ENCODE measurements at places on chromosomes 7 and 10. TPM values are rescaled to one million over a fixed set of nuclear protein-coding genes. Genes with fewer than 3 reads are reported as not detected.
A peak's percentile ranks its signal among the peaks of the same experiment; 100 is the strongest.

- peak; percentile 47 for DNase-seq
These were observed 156.5 kb upstream of the CHST15 start for GRCh38 chr10:124249812-124250432.

- no peak for DNase-seq
These were observed 72.8 kb upstream of the CACUL1 start for GRCh38 chr10:118827466-118828155.

- DNase-seq, result no peak
These were observed 346.6 kb downstream of the PTEN start for GRCh38 chr10:88209837-88210561.

The HUS1 gene
- 24.1 TPM for total RNA-seq

DNA sequence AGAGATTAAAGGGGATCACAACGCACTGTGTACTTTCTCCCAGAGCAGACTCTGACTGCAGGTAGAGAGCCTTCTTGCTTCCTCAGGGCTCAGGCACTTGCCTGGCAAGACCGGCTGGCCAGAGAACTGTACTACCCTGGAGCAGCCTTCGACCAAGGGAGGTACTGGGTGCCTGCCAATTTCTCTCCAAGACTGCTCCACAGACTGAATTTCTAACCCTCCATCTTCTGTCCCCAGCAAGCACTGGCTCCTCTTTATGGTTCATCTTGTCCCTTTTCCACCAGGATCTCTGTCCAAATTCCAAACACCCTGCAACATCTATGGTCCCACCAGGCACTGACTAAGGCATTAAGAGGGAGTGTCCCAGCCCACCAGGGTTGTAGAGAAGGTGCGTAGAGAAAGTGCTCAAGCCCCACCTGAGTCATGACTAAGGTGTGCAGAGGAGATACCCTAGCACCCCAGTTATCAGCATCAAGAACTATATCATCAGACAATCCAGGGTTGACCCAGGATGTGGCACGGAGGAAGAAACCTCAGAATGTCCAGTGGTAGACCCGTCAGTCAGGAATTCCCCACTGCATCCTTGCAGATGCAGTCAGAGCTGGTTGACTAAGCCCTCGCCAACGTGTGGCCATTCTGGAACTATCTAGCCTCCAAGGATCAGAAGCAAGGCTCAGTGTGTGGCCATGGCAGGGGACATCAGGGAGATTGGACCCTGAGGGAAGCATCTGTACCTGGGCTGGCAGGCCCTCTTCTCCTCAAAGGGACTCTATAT, 60.9 kb upstream of the CAMK2B start:
- DNase-seq, result peak; percentile 29

GRCh38 chr7:148754912-148755311, 56.2 kb downstream of the CUL1 start:
- no peak for DNase-seq

The EBLN1 gene
- total RNA-seq, result not detected

GRCh38 chr7:66952343-66953043, 31.5 kb downstream of the TMEM248 start:
- no peak for DNase-seq

DNA sequence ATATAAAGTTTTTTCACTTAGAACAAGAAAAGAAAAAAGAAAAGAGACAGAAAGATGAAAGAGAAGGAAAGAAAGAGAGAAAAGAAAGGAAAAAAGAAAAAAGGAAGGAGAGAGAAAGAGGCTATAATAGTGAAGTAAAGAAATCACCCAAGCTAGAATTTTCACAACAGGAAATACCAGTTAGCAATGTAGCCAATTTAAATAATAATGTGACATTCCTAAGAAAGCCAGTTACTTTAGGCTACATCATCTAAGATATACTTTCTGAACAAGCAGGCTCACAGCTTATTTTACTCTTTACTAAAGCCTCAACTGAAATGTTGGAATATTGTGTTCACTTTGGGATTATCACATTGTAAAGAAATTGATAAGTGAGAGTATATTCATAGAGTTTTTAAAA, 53.6 kb downstream of the GPR37 start:
- no peak for DNase-seq

The HMX2 gene
- not detected for total RNA-seq

The DDC gene
- not detected for total RNA-seq

- peak; percentile 75 for DNase-seq
These were observed 59.0 kb upstream of the CHST15 start for GRCh38 chr10:124152139-124153022.

DNA sequence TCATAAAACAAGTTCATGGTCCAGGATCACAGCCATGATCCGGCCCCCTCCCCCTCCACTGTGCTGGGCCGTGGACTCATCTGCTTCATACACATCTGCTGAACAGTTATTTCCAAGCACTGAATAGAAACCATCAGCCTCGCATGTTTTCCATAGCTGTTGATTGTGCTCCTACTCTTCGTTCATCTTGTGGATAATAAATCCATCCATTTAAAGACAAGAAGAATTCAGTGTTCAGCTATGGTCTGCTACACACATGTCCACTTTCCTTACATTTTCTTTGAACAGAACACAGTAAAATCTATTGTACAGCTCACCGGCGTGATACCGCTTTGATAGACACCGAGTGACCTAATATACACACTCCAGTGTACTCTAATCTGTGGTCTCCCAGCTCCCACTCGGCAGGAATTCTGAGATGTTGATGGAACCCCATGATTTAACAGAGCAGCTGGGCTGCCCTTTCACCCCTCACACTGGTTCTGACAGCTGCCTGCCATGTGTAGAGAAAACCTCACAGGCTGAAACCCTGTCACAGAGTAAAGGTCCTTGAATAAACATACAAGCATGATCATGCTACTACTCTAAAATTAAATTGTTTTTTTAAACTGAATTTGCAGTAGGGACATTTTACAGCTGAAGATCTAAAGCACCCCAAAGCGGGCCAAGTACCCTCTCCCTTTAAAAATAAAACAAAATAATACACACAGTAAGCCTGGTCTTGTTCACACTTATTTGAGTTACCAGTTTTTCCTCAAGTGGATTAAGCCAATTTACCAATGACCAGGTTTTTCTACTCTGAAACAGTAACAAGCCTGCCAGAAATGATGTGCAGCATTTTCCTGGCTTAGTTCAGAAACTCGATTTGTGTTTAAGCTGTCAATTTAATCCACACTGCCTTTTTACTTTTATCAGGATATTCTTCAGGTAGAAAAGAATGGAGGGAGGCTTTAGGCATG, 95.1 kb upstream of the FZD1 start:
- no peak for DNase-seq

The FIGNL1 gene
- total RNA-seq, result 2.6 TPM

The CYP2C19 gene
- total RNA-seq, result not detected

All from cardiac septum (tissue), 1 donor.